ENCODE measurements at places on chromosomes 2 and 18.

DNA sequence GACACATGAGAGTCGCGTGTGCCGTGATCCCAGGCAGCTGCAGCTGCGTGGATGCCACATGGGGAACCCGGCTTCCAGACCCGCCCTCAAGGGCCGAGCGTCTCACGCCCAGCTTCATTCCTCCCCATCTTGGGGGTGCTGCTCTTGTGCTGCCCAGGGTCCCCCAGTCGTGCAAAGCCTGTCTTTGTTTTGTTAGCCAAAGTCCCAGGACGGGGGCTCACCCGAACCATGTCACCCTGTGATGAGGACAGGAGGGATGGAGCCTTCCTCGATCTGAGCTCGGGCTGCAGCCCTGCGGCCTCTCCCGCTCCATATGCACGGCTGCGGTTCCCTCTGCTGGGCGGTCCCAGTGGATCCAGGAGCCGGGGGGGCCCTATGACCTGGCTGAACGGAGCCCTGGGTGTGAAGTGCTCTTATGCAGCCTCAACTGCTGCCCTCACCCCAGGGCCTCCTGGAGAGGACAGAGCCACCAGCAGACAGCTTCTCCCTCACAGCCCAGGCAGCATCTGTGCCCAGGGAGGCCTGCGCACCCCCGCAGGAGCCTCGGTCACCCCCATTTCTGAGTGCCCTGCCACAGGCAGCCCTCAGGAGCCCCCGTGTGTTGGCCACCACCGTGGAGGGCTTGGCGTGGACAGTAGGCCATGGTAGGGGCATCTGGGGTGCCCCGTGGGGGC is 99.0 kb upstream of the CTDP1 start:
- DNase-seq = no peak

DNA sequence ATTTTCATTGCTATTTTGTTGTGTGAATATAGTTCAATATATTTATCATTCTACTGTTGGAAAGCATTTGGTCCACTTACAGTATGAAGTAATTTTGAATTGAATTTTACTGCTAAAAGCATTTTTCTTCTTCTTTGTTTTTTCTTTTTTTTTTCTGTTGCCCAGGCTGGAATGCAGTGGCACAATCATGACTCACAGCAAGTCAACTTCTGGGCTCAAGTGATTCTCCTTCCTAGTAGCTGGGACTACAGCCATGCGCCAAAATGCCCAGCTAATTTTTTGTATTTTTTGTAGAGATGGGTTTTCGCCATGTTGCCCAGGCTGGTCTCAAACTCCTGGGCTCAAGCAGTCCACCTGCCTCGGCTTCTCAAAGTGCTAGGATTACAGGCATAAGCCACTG is 2.4 kb upstream of the ETAA1 start:
- no peak for DNase-seq

- peak; percentile 36 for DNase-seq
Measured at GRCh38 chr2:190791347-190791975, 89.2 kb upstream of the GLS start.

DNA sequence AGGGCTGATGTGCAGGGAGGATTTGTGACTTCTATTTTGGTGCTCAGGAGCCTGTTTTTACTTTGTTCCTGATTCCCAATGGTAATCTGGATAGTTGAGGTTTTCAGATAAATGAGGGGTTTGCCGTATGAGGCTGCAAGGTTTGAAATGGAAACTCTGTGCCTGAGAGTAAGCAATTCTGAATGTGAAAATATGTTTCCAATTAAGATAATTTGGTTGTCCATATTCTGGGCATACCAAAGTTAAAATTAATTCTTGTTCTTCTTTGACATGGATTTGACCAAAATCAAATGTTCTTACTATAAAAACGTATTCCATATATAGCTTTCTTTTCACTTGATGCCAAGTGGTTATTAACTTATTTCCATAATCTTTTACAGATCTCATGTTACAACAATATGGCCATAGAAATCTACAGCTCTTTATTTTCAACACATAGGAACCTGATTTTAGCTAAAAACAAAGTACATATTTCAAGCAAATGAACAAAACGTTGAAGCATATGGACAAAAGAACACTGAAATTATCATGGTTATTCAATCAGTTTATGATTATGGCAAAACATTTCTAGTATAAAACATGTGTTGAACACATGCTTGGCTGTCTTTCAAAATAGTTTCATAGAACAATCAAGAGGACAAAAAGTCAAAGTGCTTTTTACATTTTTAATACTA is 63.4 kb upstream of the ARHGAP28 start:
- DNase-seq = no peak

GRCh38 chr2:118806797-118807667 is 40.4 kb downstream of the EN1 start:
- no peak for DNase-seq

Data from renal pelvis (tissue), 12 donors.